Aortic smooth muscle cell (primary cell): ENCODE measurements at places on chromosomes 2 and 18. TPM values are rescaled to one million over a fixed set of nuclear protein-coding genes. Genes with fewer than 3 reads are reported as not detected.

Gene ARHGEF4
- total RNA-seq, result 1.3 and 2.8 TPM in 2 replicates

Gene MZT2B
- total RNA-seq, result 187 and 204 TPM in 2 replicates

Gene DPYSL5
- total RNA-seq, result not detected in 2 replicates

Gene ZNF385B
- under 0.01 TPM in 1 of 2 replicates, not detected in the other for total RNA-seq

Gene REEP1
- 0.26 and 0.50 TPM in 2 replicates for total RNA-seq

Gene DSG4
- not detected in 2 replicates for total RNA-seq

Gene HOXD4
- total RNA-seq, result 0.06 TPM in 1 of 2 replicates, not detected in the other
